GM23338 (cell line): ENCODE measurements at places on chromosomes 1 and 21.
A peak's percentile ranks its signal among the peaks of the same experiment; 100 is the strongest.

- DNase-seq: peak; percentile 32
Observed at GRCh38 chr1:118711356-118711755, 276.8 kb downstream of the TBX15 start.

DNA sequence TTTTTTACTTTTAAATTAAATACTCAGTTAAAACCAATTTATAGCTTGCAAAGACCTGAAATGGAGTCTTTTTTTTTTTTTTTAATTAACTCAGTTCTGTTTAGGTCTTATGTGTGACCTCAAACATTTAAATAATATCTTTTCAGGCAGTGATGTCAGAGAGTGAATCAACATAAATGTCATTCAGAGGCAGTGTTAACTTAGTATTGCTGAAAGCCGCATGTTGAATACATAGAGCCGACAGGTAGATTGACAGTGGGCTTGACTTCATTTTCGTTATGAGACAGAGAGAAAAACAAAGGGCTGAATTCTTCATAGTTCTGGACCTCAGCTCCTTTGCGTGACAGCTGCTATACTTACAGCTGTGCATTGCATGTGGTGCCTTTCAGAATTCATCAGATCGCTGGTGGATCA lies 51.5 kb downstream of the PRDM2 start:
- DNase-seq: no peak

DNA sequence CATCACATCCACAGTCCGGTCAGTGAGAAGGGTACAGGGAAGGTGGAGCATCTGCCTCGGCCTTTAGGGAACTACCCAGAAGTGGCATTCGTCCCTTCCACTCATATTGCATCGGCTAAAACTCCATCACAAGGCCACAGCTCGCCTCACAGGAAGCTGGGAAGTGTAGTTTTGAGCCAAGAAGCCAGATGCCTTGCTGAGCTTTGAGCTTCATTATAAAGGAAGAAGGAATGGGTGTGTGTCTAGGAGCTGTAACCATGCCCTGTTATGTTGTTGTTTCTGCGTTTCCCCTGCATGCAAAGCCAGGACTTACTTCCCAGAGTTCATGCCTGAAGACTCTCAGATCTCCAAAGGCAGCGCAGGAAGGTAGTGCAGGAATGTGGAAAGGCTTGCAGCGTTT lies 61.1 kb downstream of the OPTC start:
- peak; percentile 40 for DNase-seq

GRCh38 chr1:36866169-36866814 lies 168.0 kb downstream of the GRIK3 start:
- DNase-seq: no peak

DNA sequence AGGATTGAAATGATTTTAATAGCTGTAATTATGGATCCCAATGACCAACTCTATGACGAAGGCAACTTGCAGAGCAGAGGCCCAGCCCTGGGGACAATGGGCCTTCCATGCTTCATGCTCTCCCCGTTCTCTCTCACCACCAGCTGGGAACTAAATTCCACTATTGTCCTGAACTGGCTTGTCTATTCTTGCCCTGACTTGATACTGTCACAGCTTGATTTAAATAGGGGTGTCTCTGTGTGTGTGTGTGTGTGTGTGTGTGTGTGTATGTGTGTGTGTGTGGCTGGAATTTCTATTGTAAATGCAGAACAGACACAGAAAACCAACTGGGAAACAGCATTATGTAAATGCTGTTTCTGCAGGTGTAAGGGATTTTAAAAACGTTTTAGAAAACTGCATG lies 57.0 kb downstream of the SLC22A15 start:
- no peak for DNase-seq

- no peak for DNase-seq
Observed at GRCh38 chr1:199029855-199030254, 391.0 kb downstream of the PTPRC start.

- peak; percentile 51 for DNase-seq
Observed at GRCh38 chr1:107748531-107748930, 216.4 kb downstream of the VAV3 start.
